ENCODE measurements at places on chromosomes 1 and 21.

GRCh38 chr21:17783481-17784179, 35.5 kb downstream of the C21orf91 start:
- no peak for DNase-seq

- DNase-seq: no peak
These were observed 77.6 kb downstream of the PLXNA2 start for GRCh38 chr1:208166340-208167138.

DNA sequence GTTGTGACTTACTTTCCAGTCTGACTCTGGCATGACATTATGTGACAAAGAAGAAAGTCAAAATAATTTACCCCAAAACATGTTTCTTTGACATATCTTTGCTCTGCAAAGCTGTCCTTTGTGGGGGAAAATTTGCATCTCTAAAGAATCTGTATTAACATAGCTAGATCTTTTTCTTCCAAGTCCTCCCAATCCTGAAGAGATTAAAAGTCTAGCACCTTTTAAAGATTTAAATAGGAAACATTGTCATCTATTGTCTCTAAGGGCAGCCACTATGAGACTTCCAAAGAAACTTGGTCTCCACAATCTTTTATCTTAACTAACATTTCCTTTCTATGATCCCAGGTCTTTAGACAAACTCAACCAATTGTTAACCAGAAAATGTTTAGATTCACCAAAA, 16.0 kb downstream of the LRRC3 start:
- DNase-seq: no peak

DNA sequence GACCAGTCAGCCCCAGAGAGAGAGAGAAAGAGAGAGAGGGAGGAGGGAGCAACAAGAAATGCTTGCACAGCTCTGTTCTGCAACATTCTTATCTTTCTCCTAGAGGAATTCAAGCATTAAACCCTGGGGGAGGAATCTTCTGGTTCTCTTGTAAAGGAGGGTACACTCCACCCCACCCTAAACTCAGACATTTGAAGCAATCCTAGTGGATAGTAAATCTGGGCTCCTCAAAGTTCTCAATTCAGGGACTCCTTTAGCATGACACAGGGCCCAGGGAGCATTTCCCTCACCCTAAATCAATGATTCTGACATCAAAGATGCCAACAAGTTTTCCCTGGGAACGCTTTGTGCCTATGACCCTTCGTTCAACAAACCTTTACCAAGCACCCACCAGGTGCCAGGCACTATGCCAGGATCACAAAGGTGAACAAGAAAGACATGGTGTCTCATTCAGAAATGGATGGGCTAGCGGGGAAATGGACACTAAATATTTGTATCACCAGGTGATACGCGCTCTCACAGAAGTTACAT, 11.9 kb upstream of the CAPN2 start:
- no peak for DNase-seq

GRCh38 chr1:106637566-106637965, 418.9 kb upstream of the PRMT6 start:
- DNase-seq: no peak

DNA sequence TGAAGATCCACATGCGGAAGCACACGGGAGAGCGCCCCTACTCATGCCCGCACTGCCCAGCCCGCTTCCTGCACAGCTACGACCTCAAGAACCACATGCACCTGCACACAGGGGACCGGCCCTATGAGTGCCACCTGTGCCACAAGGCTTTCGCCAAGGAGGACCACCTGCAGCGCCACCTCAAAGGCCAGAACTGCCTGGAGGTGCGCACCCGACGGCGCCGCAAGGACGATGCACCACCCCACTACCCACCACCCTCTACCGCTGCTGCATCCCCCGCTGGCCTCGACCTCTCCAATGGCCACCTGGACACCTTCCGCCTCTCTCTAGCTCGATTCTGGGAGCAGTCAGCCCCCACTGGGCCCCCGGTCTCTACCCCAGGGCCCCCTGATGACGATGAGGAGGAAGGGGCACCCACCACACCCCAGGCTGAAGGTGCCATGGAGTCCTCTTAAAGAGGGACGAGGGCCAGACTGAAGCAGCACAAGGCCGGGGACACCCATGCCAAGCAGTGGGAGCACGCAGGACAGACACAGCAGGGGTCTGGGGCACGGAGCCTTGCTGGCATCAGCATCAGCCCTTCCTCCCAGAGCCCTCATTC, 13.7 kb downstream of the ZBTB7B start:
- DNase-seq: no peak

DNA sequence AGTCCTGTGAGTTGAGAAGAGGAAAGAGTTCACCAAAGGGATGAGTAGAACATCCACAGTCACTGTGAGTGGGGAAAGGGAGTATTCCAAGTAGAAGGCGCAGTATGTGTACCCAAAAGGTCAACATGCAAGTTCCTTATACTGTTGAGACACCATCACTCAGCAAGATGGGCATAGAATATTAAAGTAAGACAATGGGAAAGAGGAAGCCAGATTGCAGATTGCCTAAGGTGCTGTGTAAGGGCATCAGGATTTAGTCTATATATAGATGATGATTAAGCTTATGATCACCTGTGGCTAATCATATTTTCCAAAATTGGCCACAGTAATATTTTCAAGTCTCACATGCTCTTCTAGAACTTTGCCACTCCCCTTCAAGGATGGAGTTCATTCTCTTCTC, 120.1 kb upstream of the CAMK1G start:
- no peak for DNase-seq

- no peak for DNase-seq
These were observed at the start of gene ARHGEF16 for GRCh38 chr1:3453891-3454810. Gene ARHGEF16, plus strand, starts transcription at chr1:3454665. Its CDS starts 8,420 bp downstream, at chr1:3463085.

DNA sequence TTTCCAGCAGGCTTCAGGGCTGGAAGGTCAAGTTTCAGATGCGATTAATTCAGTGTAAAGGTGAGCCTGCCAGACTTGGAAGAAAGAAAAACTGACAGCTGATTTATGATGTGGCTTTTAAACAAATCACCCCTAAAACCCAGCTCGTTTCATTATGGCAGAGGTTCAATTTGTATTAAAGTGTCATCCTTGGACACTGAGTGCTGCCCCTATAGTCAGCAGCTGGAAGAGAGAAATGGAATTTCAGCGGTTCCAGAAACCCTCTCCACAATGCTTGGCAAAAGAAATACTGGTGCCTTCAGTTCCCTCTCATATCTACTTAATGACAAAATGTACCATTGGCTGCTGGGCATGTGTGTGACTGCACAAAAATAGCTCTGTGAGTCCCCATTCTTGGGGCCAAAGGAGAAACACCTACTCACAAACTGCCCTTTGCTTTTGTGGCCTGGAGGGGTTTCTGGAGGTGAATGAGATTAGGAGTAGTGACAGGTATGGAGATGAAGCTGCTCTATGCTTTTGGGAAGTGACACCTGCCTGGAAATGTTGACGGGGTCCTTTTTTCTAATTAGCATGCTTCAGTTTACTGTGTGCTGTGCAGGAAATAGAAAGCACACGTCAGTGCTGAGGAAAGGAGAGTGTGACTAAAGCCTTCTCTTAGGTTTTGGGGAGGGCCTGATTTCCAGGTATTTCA, 95.1 kb upstream of the TSPAN2 start:
- DNase-seq: no peak

GRCh38 chr21:19510653-19511052, 1107.1 kb upstream of the TMPRSS15 start:
- no peak for DNase-seq

DNA sequence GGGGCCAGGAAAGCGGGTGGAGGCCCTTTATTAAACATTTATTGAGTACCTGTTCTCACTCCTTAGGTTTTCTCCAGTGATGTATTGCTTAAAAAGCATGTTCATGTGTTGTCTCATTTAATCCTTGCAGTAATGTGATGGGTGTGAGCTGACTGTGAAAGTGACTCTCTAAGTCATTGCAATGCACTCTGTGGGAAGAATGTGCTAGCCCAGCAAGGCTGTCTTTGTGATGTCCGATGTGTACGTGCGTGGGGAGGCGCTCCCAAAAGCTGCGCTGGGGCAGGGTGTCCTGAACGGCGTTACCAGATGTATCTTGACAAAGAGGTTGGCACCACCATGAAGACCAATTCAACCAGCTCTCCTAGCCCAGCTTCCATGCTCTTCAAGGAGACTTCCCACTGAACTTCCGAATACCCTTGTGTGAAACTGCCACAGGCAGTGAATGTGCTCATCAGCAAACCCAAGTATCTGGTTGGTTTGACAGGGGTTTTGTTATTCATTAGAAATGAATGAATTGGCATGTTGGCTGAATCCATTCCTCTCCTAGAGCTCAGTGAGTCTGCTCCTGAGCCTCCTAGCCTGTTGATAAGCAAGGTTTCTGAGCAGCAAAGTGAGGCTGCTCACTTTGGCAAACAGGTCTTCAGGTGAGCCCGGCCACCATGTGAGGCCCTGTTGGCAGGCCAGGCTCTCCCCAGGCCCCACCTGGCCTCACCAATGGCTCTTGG, 28.0 kb downstream of the NUAK2 start:
- DNase-seq: no peak

DNA sequence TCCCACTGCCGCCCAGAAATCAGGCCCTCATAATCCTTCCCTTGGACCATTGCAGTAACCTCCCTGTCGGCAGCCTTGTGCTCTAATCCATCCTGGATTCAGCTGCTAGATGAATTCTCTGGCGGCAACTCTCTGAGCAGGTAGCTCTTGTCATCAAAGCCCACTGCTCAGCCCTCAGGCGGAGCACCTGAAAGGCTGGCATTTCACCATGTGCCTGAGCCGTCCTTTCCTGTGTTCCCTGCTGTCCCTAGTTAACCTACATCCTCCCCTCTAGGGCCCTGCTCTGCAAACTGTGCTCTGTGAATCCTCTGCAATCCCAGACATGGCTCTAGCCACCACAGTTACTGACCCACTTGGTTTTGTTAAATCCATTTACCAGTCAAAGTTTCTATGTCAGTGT, 118.0 kb downstream of the KAZN start:
- DNase-seq: no peak

DNA sequence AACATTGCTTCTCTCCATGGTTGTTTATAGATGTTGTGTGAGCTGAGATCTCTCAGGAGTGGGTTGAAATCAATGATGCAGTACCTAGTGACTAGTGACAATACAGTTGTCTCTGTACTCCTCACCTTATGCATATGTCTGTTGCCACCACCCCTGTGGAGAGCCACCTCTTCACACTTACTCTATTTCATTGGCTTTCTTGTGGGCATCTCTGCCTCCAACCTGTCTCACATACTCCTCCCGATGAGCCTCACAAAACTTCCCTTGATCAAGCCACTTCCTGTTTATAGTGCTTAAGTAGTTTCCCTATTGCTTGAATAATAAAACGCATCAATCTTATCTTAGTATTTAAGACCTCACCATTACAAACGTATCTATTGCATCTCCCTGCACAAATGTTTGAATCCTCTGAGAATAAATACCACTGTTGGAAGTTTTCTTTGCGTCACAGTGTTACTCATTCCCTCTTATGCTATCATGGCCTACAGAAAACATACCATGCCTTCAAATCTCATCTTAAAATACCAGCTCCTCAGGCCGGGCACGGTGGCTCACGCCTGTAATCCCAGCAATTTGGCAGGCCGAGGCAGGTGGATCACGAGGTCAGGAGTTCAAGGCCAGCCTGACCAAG, 54.7 kb upstream of the GREM2 start:
- no peak for DNase-seq

DNA sequence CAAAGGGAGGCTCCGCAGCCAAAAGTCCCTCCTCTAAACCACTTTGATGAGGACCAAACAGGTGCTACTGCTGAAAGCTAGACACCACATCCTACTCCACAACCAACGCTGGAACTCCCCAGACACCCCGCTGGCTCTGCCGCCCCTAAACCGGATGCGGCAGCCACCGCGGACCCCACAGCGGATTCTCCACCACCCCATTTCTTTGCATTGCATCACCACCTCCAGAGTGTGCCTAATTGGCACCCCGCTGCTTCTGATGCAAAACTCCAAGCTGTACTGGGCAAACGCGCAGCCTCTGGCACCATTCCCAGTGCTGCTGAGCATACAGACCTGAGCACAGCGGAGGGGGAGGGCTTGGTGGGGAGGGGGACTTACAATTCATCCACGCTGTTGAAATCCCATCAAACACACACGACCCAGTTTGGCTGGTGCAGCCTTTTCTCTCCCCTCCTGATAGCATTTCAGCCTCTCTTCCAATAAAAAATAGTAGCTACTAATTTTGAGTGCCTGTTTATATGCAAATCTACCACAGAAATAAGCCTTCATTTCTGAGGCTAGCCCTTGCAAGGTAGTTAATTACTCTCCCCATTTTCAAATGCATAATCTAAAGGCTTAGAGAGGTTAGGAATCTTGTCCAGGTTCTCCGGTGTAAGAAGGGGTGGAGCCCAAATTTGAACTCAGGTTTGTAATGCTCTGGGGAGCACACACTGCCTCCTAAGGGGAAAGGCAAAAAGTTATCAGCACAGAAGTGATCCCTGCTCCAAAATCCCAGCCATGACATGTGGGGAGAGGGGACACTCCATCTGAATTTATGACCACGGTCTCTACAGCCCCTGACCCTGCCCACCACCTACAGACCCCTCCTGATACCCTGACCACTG, 12.2 kb upstream of the RGS16 start:
- peak; percentile 63 for DNase-seq

Measured in head of caudate nucleus (tissue), 42 donors.